ENCODE measurements at places on chromosomes 5 and 9.

DNA sequence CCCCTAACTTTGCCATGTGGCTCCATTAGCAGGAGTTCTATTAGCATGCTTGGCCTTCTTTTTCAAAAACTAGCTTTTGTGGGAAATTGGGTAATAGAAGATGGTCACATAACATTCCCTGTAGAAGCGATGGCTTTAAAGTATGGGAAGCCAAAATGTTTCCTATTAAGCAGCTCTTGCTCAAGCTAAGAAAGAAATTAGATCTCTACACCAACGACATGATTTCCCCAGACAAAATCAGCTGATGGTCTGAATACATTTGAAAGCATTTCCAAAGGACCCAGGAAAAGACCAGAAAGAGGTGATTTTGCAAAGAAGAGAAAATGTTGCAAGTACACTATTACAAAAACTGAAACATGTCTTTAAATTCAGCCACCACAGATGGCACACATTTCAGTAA, 4.8 kb upstream of the NFIL3 start:
- no peak for DNase-seq

DNA sequence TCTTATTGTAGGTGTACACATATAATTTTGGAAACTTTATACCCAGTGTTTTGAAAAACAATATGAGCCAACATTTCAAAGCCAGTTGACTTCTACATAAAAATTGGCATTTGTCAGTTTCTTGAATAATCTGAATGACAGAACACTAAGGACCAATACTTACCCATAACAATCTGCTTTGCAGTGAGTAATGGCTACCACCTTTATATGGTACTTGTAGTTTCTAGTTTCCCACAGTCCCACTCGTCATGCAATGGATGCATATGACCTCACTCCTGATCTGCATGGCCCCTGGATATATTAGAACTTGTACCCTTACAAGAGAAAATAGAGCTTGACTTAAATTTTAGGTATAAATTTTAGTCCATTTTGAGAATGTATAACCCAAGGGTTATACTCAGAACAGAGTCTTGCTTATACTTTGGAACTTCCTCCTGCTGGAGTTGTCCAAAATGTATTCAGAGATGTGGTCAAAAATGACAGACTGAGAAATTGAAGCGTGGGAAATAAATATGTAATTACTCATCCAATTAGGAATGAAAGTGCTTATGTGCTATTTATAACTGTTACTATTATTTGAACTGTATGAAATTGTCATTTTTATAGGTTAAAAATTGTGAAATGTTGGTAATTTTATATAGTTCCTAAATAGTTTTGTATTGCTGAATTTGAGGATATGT, 19.5 kb downstream of the XRCC4 start:
- no peak for DNase-seq

- peak; percentile 20 for DNase-seq
These were observed 17.8 kb downstream of the SLC38A9 start for GRCh38 chr5:55694152-55694830.

DNA sequence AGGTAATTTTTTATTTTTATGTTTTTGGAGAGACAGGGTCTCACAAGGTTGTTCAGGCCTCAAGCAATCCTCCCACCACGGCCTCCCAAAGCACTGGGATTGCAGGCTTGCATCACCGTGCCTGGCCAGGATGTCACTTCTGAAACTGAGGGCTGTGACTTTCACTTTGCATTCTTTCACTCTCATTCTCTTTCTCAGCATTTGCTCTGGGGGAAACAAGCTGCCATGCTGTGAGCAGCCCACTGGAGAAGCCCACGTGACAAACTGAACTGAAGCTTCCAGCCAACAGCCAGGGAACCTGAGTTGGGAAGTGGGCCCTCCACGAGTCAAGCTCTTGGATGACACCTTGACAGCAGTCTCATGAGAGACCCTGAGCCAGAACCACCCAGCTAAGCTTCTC, 109.4 kb downstream of the C5orf15 start:
- DNase-seq = no peak

DNA sequence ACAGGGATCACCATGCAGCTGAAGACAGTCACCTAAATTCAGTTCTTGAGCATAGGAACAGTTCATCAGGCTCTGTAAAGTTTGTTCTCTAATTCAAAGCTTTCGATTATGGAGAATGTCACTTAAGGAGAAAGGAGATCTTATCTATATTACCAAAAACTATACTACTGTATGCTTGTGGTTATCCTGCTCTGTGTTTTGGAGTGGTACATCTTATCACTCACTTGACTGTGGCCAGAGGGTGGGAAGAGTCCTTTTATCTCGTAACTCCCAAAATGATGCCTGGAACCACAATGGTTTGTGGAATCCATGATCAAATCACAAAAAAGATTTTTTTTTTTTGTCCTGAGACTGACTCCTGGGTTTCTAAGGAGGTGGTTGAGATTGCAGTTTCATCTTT, 230.7 kb downstream of the COMMD10 start:
- DNase-seq = no peak

- DNase-seq = no peak
These were observed 37.9 kb downstream of the ARHGEF28 start for GRCh38 chr5:73663860-73664240.

- DNase-seq = no peak
These were observed 14.0 kb upstream of the MLANA start for GRCh38 chr9:5876711-5877110.

DNA sequence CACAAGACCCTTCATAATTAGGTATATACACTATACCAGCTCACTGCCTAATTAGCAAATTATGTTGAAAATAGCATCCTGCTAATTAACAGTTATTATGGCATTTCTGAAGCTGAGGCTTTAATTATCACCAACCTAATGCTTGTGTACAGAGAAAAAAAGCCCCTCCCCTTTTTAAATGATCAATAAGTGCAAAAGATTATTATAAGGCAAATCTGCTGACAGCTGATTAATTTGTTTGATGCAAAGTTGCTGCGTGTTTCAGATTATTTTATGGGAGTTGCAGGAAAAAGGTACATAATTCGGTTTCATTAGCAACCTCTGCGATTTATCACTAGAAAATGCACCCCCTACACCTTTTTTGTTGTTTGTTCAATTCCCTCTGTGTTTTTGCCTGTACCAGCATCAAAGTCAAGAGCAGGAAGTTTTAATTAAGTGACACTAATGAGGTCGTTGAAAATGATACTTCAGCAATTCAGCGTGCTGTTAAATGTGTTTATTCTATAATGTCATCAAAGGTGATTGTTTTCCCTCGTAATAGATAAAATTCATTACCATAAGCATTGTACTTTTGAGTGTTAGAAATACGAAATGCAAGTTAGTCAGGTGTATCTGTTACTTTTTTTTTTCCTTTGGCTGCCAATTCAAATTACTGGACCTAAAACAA, 170.0 kb downstream of the EBF1 start:
- DNase-seq = no peak

DNA sequence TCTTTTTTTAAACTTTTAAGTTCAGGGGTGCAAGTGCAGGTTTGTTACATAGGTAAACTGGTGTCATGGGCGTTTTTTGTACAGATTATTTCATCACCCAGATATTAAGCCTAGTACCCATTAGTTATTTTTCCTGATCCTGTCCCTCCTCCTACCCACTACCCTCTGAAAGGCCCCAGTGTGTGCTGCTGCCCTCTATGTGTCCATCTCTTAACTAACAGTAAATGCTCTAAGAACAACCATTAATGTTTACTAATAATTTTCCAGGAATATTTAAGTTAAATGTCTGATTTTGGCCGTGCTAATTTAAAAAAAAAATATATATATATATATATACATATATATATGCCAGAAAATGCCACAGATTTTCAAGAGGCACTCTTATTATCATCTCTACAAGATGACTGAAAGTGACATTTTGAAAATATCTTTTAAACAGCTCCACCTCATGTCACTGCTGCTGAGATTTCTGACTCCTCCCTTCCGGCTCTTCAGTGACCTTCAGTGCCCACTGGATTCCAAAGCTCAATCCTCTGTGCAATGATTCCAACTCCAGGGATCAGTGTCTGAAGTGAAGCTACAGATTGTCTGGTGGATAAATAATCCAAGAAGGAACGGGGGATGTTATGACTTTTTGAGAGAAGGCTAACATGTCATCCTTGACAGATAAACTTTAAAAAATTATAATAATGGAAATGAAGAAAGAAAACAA, 46.7 kb upstream of the HNRNPA0 start:
- DNase-seq = no peak

DNA sequence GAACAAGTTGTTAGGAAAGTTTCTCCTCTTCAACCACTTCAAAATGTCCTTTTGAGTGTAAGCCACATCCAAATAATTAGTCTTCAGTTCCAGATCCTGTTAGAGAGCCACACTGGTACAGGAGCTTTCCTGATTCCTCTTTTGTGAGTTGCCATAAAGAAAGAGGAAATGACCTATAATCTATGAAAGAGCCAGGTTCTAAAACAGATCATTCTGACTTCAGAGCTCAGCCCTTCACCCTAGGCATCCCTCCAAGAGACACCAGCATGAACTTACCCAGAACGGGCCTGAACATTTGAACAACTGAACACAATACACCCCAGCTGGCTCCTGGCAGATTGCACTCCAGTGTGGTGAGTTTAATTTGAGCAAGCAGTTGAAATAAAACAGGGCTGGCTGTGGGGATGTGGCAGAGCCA, 25.7 kb downstream of the SLC1A1 start:
- peak; percentile 51 for DNase-seq

GRCh38 chr5:115429345-115429940, 115.1 kb downstream of the FEM1C start:
- no peak for DNase-seq

Measured in astrocyte of the hippocampus (primary cell).